Activated naive CD4-positive, alpha-beta T cell treated with Interleukin-2 at 50 U/mL for 16 hours (primary cell): ENCODE measurements at places on chromosomes 12 and 14.

GRCh38 chr14:53004976-53005375 is 54.1 kb upstream of the FERMT2 start:
- no peak for DNase-seq

- DNase-seq = no peak
These were observed 377.8 kb upstream of the TMEM132C start for GRCh38 chr12:127888943-127889719.

DNA sequence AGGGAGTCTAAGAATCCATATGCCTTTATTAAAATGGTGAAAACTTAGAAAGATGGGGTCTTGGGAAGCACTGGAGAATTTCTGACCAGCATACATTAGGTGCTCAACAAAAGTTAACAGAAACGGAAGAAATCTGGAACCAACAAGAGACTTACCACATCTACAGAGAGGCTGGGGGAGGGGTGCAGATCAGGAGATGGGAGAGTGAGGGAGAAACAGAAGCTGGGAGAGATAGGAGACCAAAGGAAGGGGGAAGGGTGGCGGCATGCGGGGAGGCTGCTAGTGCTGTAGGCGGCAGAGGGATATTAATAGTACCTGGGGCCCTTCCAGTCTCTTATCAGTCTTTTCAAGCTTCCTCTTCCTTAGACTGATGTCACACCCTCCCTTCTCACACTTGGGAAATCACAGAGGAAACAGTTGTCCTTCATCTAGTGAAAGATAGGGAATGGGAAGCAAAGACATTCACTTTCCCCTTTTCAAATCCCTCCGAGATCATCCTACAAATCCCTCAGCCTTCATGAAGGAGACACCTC is 18.1 kb downstream of the ZBTB39 start:
- no peak for DNase-seq

GRCh38 chr12:56644654-56645053 is 1.1 kb downstream of the ATP5F1B start:
- DNase-seq = no peak

- DNase-seq = no peak
These were observed 60.5 kb downstream of the NUMB start for GRCh38 chr14:73397810-73398209.

DNA sequence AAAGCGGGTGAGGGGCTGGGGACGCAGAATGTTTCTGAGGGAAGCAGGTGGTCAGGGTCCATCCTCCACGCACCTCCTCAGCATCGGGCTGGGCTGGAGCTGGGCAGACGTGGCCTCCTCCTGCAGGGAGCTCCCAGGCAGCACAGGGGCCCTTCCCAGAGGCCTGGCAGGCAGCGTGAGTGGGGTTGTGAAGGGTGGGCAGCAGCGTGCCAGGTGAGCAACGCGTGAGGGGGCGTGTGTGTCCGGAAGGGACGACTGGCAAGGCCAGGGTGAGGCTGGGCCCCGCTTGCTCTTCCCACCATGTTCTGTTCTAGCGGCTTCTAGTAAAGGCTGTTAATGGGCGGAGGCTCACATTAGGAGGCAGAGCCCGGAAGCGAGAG is 17.1 kb downstream of the ANKRD9 start:
- no peak for DNase-seq

GRCh38 chr12:13175499-13175898 is 21.0 kb upstream of the EMP1 start:
- DNase-seq = no peak
